ENCODE measurements at places on chromosomes 3 and 15. TPM values are rescaled to one million over a fixed set of nuclear protein-coding genes. Genes with fewer than 3 reads are reported as not detected.

CIP2A gene
- total RNA-seq = 39.5 TPM

ASB14 gene
- total RNA-seq = not detected

GOLGA8J gene
- total RNA-seq = not detected

TAGLN3 gene
- total RNA-seq = 0.78 TPM

FAH gene
- 74.5 TPM for total RNA-seq

ARHGEF26 gene
- 0.24 TPM for total RNA-seq

TMC3 gene
- not detected for total RNA-seq

DNA sequence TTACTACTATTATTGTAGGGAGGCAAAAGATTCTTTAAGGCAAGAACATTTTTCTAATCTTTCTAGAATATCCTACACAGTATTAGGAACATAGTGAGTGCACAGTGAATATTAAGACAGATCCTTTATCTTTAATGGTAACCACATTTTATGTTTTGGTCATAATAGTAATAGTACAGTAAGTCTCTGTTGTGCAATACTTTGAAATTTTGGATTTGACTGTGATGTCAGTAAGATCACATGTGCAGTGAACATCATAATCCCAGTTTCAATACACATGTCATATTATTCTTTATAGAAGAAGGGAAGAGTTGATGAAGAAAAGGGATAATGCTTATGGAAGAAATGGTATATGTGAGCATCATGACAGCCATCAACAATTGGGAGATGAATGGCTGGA, 10.7 kb downstream of the STT3B start:
- no peaks in the 10 kb centered on the region for H3K27me3 ChIP-seq
- H3K27ac ChIP-seq = no peak overlapping the region
- peaks cover 10% of the 10 kb centered on the region for H3K36me3 ChIP-seq
- H3K4me3 ChIP-seq = no peak overlapping the region

DNA sequence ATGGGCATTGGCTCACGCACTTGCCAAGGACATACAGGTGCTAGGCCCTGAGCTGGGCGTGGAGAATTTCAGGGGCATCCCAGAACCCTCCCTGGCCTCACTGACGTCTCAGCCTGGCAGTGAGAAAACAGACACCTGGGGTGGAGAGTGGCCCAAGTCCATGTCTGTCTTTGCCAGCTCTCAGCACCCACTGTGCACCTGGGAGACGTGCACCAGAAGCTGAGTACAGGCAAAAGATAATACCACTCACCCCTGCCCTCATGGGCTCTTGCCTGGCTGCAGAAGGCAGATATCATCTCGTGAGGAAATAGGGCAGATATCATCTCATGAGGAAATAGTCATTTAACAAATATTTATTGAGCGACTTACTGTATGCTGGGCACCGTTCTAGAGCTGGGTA, 8.0 kb downstream of the LOXL1 start:
- H3K27me3 ChIP-seq = no peaks in the 10 kb centered on the region
- DNase-seq = no peak

DNA sequence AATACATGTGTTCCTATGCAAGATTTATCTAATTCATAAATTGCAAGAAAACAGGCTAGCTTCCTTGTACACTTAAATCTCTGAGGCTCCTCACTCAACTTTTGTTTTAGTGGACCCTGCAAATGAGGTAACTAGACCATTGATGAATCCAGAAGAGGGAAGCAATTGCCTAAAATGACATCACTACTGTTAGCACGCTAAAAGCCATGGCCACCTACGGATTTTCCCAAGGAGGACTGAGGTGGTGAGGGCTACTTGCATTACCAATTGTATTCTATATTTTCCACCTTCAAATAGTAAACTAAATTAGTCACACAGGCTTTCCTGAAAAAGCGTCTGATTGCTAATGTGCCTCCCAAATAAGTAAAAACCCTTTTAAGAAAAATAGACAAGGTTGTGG, 140.7 kb downstream of the GADL1 start:
- H3K4me3 ChIP-seq = no peak overlapping the region
- no peak for DNase-seq
- no peak overlapping the region for H3K27ac ChIP-seq
- H3K36me3 ChIP-seq = no peaks in the 10 kb centered on the region
- H3K27me3 ChIP-seq = peaks cover 2% of the 10 kb centered on the region
- peaks cover 23% of the 10 kb centered on the region for H3K4me1 ChIP-seq

GRCh38 chr15:89184357-89184756, 37.0 kb downstream of the RLBP1 start:
- peaks cover 8% of the 10 kb centered on the region for H3K36me3 ChIP-seq
- H3K4me1 ChIP-seq = peaks cover 19% of the 10 kb centered on the region
- H3K27me3 ChIP-seq = no peaks in the 10 kb centered on the region
- H3K27ac ChIP-seq = no peak overlapping the region
- DNase-seq = no peak
- H3K4me3 ChIP-seq = no peak overlapping the region

DNA sequence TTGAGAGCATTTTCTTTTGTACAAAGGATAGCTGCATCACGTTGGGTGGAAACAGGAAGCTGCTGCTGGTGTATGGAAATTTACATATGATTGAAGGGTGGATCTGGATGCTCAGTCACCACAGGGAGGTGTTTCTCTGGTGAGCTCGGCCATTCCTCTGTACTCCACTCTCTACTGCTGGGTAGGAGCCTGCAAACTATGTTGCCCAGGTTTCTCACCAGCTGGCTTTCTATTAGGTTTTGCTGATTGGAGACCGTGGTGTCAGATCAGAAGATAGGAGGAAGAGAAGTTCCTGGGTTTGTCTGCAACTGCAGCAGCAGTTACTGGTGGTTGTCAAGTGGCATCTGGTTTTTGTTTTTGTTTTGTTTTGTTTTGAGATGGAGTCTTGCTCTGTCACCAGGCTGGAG, 61.7 kb downstream of the TAMM41 start:
- peaks cover 33% of the 10 kb centered on the region for H3K36me3 ChIP-seq
- H3K4me3 ChIP-seq = peak overlapping the region; percentile 23
- DNase-seq = peak; percentile 36
- H3K27me3 ChIP-seq = no peaks in the 10 kb centered on the region

GRCh38 chr3:77377717-77378116, 337.8 kb downstream of the ROBO2 start:
- no peak overlapping the region for H3K27ac ChIP-seq
- no peaks in the 10 kb centered on the region for H3K36me3 ChIP-seq
- no peaks in the 10 kb centered on the region for H3K4me1 ChIP-seq
- H3K27me3 ChIP-seq = no peaks in the 10 kb centered on the region
- H3K4me3 ChIP-seq = no peak overlapping the region

- peaks cover 45% of the 10 kb centered on the region for H3K27me3 ChIP-seq
- peak within 1 kb of the TSS; percentile 67 for H3K4me3 ChIP-seq
- H3K27ac ChIP-seq = no peak within 1 kb of the TSS
- H3K36me3 ChIP-seq = no peaks in the 10 kb centered on the region
Measured at GRCh38 chr15:100918690-100919480, at the start of gene LRRK1. Gene LRRK1, plus strand, starts transcription at chr15:100919357. Its CDS starts 5,276 bp downstream, at chr15:100924633.

DNA sequence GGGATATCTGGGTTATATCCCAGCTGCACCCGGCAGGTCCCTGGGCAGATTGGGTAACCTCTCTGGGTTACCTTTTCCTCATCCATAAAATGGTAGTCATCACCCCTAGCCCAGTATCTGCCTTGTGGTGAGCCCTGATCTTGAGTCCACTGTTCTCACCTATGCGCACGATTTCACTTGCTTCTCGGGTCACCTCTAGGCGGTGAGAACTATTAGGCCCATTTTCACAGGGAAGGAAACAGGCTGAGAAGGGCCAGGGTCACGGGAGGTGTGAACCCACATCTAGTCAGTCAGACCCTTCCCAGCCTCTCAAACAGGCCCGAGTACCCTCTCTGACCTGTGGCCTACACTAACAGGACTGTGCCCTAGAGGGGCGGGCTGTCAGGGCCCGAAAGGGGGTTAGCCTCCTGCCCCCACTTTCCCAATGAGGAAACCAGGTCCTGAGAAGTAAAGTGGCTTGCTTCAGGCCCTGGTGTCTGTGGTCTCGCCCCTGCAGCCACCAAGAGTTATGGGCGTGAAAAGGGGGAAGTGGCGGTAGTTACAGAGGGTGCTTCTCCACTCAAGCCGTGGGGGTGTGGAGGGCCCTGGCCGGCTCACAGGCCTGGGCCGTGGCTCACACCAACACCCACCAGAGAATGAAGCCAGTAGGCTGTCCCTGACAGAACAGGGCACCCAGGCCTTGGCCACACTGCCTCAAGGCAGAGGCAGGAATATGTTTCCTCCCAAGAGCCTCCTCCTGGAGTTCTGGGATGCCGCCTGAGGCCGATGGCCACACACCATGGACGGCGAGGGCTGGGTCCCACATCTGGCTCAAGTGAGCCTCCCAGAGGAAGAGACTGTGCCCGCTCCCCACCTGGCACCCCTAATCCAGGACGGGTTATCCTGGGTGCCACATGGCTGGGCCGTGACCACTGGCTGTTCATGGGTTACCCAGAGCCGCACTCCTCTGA, 19.5 kb downstream of the PSTPIP1 start:
- peak overlapping the region; percentile 73 for H3K4me3 ChIP-seq

- no peaks in the 10 kb centered on the region for H3K27me3 ChIP-seq
- no peak overlapping the region for H3K27ac ChIP-seq
- peaks cover 19% of the 10 kb centered on the region for H3K36me3 ChIP-seq
- DNase-seq = no peak
- H3K4me3 ChIP-seq = no peak overlapping the region
Measured at GRCh38 chr3:141740349-141740748, 2.3 kb downstream of the RNF7 start.

GRCh38 chr3:28077572-28077971, 163.8 kb upstream of the CMC1 start:
- no peak overlapping the region for H3K4me3 ChIP-seq
- DNase-seq = no peak
- H3K4me1 ChIP-seq = no peaks in the 10 kb centered on the region
- no peak overlapping the region for H3K27ac ChIP-seq
- H3K27me3 ChIP-seq = no peaks in the 10 kb centered on the region
- no peaks in the 10 kb centered on the region for H3K36me3 ChIP-seq

DNA sequence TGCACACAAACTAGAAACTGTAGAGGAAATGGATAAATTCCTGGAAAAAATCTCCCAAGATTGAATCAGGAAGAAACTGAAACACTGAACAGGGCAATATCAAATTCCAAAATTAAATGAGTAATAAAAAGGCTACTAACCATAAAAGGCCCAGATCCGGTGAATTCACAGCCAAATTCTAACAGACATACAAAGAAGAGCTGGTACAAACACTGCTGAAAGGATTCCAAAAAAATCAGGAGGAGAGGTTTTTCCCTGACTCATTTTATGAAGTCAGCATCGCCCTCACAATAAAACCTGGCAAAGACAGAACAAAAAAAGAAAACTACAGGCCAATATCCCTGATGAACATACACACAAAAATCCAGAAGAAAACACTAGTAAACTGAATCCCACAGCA, 462.4 kb upstream of the THBS1 start:
- no peaks in the 10 kb centered on the region for H3K4me1 ChIP-seq
- H3K27ac ChIP-seq = no peak overlapping the region
- H3K4me3 ChIP-seq = no peak overlapping the region

DNA sequence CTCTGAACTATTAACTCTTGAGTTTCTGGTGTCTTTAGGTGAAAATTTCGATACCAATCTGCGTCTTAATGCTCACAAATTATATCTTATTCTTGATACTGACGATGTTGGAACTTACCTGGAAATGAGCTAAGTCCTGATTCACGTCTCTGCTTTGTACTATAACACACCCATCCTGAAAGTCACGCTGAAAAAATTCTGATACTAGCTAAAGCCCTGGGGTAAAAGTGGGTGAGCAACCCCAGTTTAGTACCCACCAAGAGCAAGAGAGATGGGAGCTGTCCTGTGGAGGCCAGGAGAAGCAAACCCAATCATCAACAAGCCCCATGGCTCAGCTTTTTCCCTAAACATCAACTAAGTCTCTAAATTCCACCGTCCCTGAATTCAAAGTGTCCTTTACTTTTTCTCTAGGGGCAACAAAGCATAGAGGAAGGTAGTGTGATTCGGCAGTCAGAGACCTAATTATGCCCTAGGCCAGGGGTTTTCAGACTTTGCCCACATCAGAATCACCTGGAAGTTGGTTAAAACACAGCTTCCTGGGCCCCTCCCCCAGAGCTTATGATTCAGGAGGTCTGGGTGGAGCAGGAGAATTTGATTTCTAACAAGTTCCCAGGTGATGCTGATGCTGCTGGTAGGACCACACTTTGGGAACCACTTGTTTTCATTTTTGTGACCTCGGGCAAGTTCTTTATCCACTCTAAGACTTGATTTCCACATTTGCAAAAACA, 90.2 kb downstream of the OSBPL10 start:
- no peak overlapping the region for H3K27ac ChIP-seq
- H3K4me3 ChIP-seq = no peak overlapping the region
- peaks cover 12% of the 10 kb centered on the region for H3K27me3 ChIP-seq
- H3K4me1 ChIP-seq = peaks cover 4% of the 10 kb centered on the region
- no peak for DNase-seq
- H3K36me3 ChIP-seq = no peaks in the 10 kb centered on the region

DNA sequence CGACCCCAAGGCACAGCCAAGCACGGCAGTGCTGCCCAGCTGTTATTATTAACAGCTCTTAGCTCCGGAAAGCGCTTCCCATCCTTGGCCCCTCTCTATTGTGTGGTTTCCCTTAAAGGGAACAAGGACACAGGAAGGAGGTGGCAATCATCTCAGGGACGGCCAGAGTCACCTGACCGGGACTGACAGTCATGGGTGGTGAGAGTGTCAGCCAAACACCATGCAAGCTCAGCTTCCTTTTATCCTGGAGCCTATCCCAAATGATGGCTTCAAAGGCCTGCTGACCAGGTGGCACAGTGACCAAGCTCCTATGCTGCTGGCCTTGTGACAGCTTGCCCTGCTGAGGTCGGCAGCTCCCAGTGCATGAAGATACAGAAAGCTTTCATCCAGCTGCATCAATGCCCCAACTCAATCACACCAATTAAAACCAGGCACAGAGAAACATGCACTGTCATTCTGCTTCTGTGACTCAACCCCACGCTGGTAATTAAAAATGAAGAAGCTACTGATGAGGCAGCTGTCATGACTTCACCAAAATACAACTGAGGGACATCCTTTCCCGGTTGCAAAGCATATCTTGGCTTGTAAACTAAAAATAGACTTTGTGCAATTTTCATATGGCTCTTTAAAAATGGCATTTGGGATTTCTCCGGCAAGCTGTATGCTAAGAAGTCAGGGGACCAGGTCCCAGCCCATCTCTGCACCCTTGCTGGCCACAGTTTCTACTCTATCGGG, 34.0 kb downstream of the PCSK6 start:
- DNase-seq = peak; percentile 22
- no peaks in the 10 kb centered on the region for H3K36me3 ChIP-seq
- no peak overlapping the region for H3K4me3 ChIP-seq
- H3K27ac ChIP-seq = no peak overlapping the region
- H3K4me1 ChIP-seq = peaks cover 8% of the 10 kb centered on the region

- H3K27ac ChIP-seq = no peak overlapping the region
- no peak for DNase-seq
- no peak overlapping the region for H3K4me3 ChIP-seq
Measured at GRCh38 chr3:189212681-189213080, 40.9 kb downstream of the TPRG1 start.

GRCh38 chr3:189041482-189042090, 130.2 kb upstream of the TPRG1 start:
- H3K27ac ChIP-seq = peak overlapping the region; percentile 23
- H3K4me1 ChIP-seq = peaks cover 37% of the 10 kb centered on the region
- H3K36me3 ChIP-seq = no peaks in the 10 kb centered on the region
- DNase-seq = peak; percentile 86

GRCh38 chr3:108328821-108329486, 32.6 kb downstream of the HHLA2 start:
- peaks cover 1% of the 10 kb centered on the region for H3K27me3 ChIP-seq
- no peaks in the 10 kb centered on the region for H3K36me3 ChIP-seq
- H3K27ac ChIP-seq = no peak overlapping the region

Measured in activated CD4-positive, alpha-beta memory T cell treated with anti-CD3 and anti-CD28 coated beads for 36 hours (primary cell).